ENCODE measurements at places on chromosomes 2 and 18. TPM values are rescaled to one million over a fixed set of nuclear protein-coding genes. Genes with fewer than 3 reads are reported as not detected.

DNA sequence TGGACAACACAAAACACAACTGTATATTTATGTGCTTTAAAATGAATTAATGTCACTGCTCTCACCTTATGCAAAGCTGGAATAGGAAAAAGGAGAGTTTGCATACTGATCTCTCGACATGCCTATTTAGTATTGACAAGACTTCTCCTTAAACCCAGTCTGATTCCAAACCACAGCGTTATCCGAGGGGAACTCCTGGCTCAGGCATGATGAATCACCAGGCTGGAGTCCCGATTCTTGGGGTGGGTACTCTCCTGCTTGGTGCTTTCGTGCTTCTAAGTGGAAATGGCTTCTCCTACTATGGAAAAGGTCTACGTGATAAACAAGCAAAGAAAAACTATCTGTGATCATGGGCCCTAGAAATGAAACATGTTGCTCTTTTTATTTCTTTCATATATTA is 88.9 kb upstream of the SLC35G4 start:
- no peaks in the 10 kb centered on the region for H3K4me1 ChIP-seq
- DNase-seq = no peak
- H3K27me3 ChIP-seq = no peaks in the 10 kb centered on the region
- H3K4me3 ChIP-seq = no peak overlapping the region

- peaks cover 7% of the 10 kb centered on the region for H3K4me1 ChIP-seq
- H3K4me3 ChIP-seq = peak within 1 kb of the TSS; percentile 85
- peak; percentile 81 for DNase-seq
- H3K36me3 ChIP-seq = no peaks in the 10 kb centered on the region
- H3K27me3 ChIP-seq = no peaks in the 10 kb centered on the region
These were observed at the start of gene SANBR for GRCh38 chr2:61065714-61066709. Gene SANBR, plus strand, starts transcription at chr2:61065871. Its CDS starts 4,480 bp downstream, at chr2:61070351.

HMSD gene
- total RNA-seq = 1.4 TPM

GRCh38 chr2:85156153-85156552 is 23.0 kb downstream of the TCF7L1 start:
- no peaks in the 10 kb centered on the region for H3K36me3 ChIP-seq
- peaks cover 2% of the 10 kb centered on the region for H3K27me3 ChIP-seq
- H3K4me1 ChIP-seq = no peaks in the 10 kb centered on the region
- no peak overlapping the region for H3K4me3 ChIP-seq
- no peak for DNase-seq

BOLL gene
- not detected for total RNA-seq

DNA sequence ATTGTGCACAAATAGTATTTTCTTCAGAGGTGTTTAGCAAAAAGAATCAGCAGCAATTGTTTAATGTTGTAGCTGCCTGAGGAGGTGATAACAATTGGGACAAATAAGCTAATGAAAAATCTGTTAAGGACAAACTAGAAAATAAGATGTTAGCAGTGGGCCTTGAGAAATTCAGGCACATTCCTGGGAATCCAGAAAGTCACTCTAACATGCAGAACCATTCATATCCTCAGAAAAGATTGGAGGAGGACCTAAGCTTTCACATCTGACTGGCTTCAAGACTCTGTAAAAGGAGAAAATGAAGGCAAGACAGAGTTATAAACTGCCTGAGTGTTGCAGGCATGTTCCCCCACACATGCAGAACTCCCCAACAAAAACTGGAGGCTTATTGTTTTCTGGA is 353.5 kb upstream of the RGPD4 start:
- H3K4me1 ChIP-seq = no peaks in the 10 kb centered on the region
- H3K27ac ChIP-seq = no peak overlapping the region
- no peak for DNase-seq
- no peak overlapping the region for H3K4me3 ChIP-seq
- H3K36me3 ChIP-seq = no peaks in the 10 kb centered on the region

IL1RL1 gene
- 0.09 TPM for total RNA-seq

DNA sequence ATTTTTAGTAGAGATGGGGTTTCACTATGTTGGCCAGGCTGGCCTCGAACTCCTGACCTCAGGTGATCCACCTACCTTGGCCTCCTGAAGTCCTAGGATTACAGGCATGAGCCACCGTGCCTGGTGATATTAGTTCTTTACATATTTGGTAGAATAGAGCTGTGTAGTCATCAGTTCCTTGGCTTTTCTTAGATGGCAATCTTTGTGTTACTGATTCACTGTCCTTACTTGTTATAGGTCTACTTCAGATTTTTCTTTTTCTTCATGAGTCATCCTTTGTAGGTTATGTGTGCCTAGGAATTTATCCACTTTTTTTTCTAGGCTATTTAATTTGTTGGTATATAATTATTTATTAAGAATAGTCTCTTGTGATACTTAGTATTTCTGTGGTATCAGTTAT is 30.3 kb upstream of the ZSWIM2 start:
- no peak for DNase-seq
- no peak overlapping the region for H3K27ac ChIP-seq
- H3K36me3 ChIP-seq = no peaks in the 10 kb centered on the region
- H3K27me3 ChIP-seq = no peaks in the 10 kb centered on the region

GRCh38 chr2:160384791-160385190 is 108.8 kb downstream of the RBMS1 start:
- no peaks in the 10 kb centered on the region for H3K27me3 ChIP-seq
- DNase-seq = no peak
- peak overlapping the region; percentile 15 for H3K27ac ChIP-seq
- no peak overlapping the region for H3K4me3 ChIP-seq
- no peaks in the 10 kb centered on the region for H3K36me3 ChIP-seq
- H3K4me1 ChIP-seq = peaks cover 79% of the 10 kb centered on the region

DNA sequence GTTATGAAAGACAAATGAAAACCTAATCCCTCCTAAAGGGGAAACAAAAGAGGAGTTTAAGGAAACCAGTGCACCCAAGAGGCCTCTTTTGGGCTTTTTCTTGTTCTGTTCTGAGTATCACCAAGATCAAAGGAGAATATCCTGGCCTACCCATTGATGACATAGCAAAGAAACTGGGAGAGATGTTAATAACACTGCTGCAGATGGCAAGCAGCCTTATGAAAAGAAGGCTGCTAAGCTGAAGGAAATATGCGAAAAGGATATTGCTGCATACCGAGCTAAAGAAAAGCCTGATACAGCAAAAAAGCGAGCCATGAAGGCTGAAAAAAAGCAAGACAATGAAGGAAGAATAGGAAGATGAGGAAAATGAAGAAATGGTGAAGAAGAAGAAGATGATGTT is 23.6 kb upstream of the STAT4 start:
- no peaks in the 10 kb centered on the region for H3K36me3 ChIP-seq
- no peak overlapping the region for H3K4me3 ChIP-seq
- no peak for DNase-seq
- no peaks in the 10 kb centered on the region for H3K27me3 ChIP-seq

DNA sequence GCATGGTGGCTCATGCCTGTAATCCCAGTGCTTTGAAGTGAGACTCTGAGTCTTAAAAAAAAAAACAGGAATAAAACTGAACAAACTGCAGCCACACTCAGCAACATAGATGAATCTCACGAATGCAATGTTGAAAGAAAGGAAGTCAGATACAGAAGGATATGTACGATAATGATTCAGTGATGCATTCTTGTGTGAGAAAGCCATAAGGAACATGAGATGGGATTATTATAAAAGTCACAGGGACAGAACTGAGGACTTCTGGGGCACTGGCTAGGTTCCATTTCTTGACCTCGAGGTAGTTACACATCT is 56.9 kb upstream of the SMAD2 start:
- no peak overlapping the region for H3K27ac ChIP-seq
- H3K4me3 ChIP-seq = no peak overlapping the region
- H3K27me3 ChIP-seq = no peaks in the 10 kb centered on the region
- no peaks in the 10 kb centered on the region for H3K36me3 ChIP-seq
- H3K4me1 ChIP-seq = no peaks in the 10 kb centered on the region

KCNE4 gene
- not detected for total RNA-seq

GRCh38 chr2:127624756-127625571 is 21.0 kb upstream of the GPR17 start:
- H3K36me3 ChIP-seq = no peaks in the 10 kb centered on the region
- DNase-seq = no peak

GRCh38 chr2:203744091-203744490 is 37.7 kb downstream of the CD28 start:
- H3K27ac ChIP-seq = peak overlapping the region; percentile 86
- H3K36me3 ChIP-seq = peaks cover 52% of the 10 kb centered on the region
- H3K4me1 ChIP-seq = peaks cover 83% of the 10 kb centered on the region
- no peaks in the 10 kb centered on the region for H3K27me3 ChIP-seq
- H3K4me3 ChIP-seq = no peak overlapping the region
- no peak for DNase-seq

GKN1 gene
- not detected for total RNA-seq

- H3K27ac ChIP-seq = no peak overlapping the region
- no peak for DNase-seq
- H3K27me3 ChIP-seq = no peaks in the 10 kb centered on the region
- H3K4me1 ChIP-seq = no peaks in the 10 kb centered on the region
- no peak overlapping the region for H3K4me3 ChIP-seq
- H3K36me3 ChIP-seq = no peaks in the 10 kb centered on the region
These were observed 500.3 kb upstream of the SMIM21 start for GRCh38 chr18:75927791-75928190.

NPAS2 gene
- total RNA-seq = 15.2 TPM

DNA sequence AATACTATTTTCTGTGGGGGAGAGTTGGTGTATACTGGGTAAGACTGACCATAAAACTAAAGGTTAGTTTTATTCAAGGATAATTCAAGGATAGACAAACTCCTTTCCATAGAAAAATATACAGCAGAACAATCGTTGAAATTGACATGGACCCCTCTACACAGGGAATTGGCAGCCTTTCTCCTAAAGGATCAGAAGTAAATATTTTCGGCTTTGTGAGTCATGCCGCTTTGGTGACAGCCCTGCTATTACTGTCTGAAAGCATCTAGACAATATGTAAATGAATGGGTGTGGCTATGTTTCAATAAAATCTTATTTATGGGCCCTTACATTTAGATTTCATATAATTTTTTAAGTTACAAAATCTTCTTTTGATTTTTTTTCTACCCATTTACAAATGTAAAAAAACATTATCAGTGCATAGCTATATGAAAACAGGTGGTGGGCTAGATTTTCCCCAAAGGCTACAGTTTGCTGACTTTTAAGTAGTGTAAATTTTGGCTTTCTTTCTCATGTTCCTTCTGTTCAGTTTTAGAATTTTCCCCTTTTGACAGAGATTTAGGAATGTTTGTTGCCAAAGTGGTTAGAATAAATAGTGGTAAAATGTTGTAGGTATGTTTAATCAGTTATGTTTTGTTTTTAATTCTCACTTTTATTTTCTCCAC is 270.6 kb downstream of the DCC start:
- no peak overlapping the region for H3K4me3 ChIP-seq
- H3K36me3 ChIP-seq = no peaks in the 10 kb centered on the region
- no peaks in the 10 kb centered on the region for H3K4me1 ChIP-seq
- no peak for DNase-seq
- H3K27ac ChIP-seq = no peak overlapping the region

DPP4 gene
- 26.4 TPM for total RNA-seq

SKOR2 gene
- not detected for total RNA-seq

ASXL3 gene
- total RNA-seq = not detected

DNA sequence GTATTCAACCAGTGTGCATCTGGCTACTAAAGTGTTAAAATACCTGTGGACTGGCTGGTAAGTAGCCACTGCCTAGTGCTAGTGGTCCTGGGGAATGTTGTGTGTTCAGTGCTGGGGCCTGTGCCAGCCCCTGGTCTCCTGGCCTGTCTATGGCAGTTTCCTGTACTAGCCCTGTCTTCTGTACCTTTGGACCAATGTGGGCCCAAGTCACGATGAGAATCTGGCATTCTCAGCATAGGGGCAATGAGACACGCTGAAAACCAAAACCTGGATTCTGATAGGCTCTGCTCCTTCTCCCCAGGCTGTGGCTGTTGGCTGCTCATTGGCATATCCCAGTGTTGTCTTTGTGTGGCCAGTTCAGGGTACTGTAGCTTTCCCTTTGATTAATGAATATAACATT is 170.4 kb downstream of the PTPRM start:
- no peak for DNase-seq
- H3K27me3 ChIP-seq = no peaks in the 10 kb centered on the region
- no peaks in the 10 kb centered on the region for H3K36me3 ChIP-seq
- H3K4me3 ChIP-seq = no peak overlapping the region

GRCh38 chr2:59096973-59097372 is 855.8 kb upstream of the FANCL start:
- no peak overlapping the region for H3K27ac ChIP-seq
- H3K4me1 ChIP-seq = no peaks in the 10 kb centered on the region
- DNase-seq = no peak
- H3K4me3 ChIP-seq = no peak overlapping the region

- H3K36me3 ChIP-seq = no peaks in the 10 kb centered on the region
- H3K4me3 ChIP-seq = no peak overlapping the region
- no peak overlapping the region for H3K27ac ChIP-seq
These were observed 210.3 kb upstream of the GCFC2 start for GRCh38 chr2:75920859-75921551.

DNA sequence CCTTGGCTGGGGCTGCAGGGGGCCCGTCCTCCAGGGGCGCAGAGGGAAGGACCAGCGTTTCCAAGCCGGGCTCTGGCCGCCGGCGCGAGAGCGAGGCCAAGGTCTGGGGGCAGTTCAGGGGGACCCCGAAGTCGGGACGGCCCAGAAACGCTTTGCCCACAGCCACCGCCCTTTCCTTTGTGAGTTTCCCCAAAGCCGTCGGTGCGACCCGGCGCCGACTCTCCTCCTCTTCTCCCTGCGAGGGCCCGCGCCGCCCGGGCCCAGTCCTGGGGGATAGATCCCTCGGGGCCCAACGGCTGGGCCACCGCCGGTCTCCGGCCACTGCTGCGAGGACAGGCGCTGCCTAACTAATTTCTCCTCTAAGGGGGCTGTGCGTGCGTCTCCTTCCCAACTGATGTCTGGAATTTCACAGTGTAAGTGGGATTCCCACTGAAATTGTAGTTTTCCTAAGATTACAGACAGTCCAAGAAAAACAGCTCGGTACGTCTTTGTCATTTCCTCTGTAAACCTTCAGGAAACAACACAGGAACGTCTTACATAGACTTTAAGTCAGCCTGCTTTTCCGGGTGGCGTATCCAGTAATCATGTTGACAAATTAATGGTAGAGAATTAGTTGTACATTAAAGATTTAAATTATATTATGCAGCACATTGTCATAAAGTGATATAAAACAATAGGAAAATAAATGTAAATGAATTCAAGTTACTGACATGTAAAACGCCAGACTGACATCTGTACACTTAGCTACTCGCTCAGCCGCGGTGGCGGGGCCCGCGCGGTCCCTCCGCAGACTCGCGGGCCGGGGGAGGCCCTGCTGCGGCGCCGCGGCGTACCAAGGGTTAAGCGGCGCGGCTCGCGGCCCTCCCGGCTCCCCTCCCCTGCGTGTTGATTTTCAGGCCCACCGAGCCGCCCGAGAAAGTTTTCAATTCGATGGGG is 139.4 kb upstream of the SIX3 start:
- no peak overlapping the region for H3K27ac ChIP-seq
- DNase-seq = no peak
- H3K27me3 ChIP-seq = peaks cover 75% of the 10 kb centered on the region
- H3K4me3 ChIP-seq = peak overlapping the region; percentile 44

ERBB4 gene
- total RNA-seq = not detected

GRCh38 chr2:177675350-177675821 is 282.8 kb downstream of the AGPS start:
- no peak for DNase-seq
- no peak overlapping the region for H3K4me3 ChIP-seq
- H3K36me3 ChIP-seq = no peaks in the 10 kb centered on the region
- H3K27me3 ChIP-seq = peaks cover 19% of the 10 kb centered on the region

TMEM17 gene
- 0.13 TPM for total RNA-seq
